Stimulated activated CD8-positive, alpha-beta memory T cell treated with anti-CD3 and anti-CD28 coated beads, Interleukin-15, amount 100 ng/mL, for 1 hour (primary cell): ENCODE measurements at places on chromosomes 5 and 9.

GRCh38 chr9:109311731-109312130 is 9.1 kb downstream of the EPB41L4B start:
- no peak for DNase-seq

GRCh38 chr9:131891598-131891997 is 151.7 kb upstream of the RAPGEF1 start:
- no peak for DNase-seq

- DNase-seq, result no peak
These were observed 112.0 kb downstream of the TMEM174 start for GRCh38 chr5:73284985-73285384.

GRCh38 chr9:31715250-31715649 is 669.2 kb upstream of the ACO1 start:
- no peak for DNase-seq

DNA sequence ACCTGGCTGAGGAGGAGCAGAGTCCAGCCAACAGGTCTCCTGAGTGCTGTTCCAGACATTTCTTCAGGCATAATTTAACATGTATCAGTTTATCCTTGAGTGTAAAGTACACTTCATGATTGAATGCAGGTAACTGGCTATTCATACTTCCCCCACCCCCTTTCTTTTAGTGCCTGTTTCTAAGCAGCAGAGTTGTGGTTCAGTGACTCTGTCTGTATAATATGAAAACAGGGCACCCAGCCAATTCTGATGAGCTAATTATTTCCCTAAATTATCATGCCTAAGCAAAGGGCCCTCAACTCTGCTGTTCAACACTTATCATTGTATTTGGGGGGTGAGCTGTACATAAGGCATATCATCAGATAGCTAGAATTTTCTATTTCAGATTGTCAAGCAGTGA is 51.9 kb upstream of the ZSWIM6 start:
- no peak for DNase-seq

- DNase-seq, result no peak
These were observed 135.8 kb upstream of the TUSC1 start for GRCh38 chr9:25814023-25814422.

DNA sequence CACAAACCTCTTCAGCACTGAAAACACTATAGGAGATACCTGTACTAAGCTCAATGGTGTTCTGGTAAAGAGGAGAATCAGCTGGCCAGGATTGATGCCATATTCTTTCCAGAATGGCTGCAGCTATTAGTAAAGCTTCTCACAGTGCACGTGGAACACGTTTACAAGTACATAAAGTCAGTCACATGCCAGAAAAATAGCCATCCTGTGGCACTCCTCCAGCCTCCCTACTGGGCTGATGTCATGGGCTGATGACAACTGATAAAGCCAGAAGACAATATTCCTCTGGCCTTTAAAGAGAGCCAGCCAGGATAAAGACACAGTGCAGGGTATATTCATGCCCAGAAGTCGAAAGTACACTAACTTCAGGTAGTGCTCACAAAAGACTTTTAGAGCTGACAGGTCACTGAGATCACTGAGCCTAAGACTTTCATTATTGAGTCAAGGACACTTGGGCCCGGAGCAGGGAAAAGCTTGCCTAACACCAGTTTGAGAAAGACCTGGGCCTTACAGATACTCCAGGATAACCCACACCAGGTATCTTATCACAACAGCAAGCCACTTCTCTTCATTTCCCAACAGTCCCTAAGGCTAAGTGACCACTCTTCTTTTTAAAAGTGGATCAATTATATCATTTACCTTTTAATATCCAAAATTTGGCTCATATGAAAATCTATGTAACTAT is 29.4 kb downstream of the ABITRAM start:
- DNase-seq, result no peak

DNA sequence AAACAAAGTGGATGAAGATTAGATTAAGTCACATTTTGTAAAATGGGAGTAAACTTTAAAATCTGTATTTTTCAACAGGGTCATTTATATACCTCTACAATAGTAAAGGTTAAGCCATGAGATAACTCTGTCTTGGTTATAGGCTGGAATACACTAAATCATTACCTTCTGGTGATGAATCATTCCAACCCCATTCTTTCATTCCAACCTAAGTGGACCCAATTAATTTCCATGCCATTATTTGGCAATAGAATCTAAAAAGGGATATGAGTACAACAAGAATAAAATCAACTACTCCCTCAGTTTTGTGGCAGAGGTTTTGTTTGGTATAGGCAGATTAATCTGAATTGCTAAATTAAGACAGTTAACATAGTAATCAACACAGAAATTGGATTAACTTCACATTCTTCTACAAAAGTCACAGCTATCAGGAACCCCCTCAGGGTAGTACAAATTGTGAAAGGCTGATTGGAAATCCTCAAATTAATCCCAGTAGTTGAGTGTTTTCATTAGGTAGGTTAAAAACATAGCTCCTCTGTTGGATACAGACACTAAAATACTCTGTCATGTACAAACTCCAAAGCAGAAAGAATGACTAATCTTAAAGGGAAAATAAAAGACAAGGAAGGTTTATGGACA is 54.2 kb downstream of the ELAVL2 start:
- no peak for DNase-seq

DNA sequence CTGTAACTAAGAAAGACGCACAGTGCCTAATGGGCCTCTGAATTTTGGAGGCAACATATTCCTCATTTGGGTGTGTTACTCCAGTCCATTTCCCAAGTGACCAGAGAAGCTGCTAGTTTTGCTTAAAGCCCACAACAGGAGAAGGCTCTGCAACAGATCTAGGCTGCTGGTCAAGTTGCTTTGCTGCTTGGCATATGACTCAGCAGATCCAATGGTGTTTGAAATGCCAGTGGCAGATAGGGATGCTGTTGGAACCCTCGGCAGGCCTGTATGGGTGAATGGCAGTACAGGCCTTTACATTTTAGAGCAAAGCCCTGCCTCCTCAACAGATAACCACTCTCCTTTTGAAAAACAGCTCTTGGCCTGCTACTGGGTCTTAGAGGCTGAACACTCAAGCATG is 36.2 kb upstream of the ROR2 start:
- no peak for DNase-seq

DNA sequence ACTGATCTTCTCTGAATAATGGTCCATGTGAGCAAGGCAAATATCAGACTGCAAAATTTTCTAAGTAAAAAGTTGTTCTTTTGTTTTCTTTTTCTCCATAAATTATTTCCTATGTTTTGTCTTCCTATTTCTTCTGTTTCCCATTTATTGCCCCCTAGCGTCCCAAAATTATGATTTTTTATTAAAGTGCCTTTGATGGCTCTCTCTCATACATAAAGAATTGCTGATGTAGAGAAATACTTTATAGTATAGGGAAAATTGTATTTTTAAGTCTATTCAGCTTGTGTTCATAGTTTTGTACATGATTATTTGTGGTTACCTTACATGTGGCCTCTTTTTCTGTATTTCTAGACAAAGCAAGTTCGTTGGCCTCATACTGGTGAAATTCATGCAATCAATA is 1031.2 kb downstream of the EFNA5 start:
- DNase-seq, result no peak

GRCh38 chr9:123345567-123345955 is 10.4 kb upstream of the CRB2 start:
- DNase-seq, result no peak

- DNase-seq, result no peak
These were observed 14.9 kb upstream of the NDUFB6 start for GRCh38 chr9:32587901-32588300.

DNA sequence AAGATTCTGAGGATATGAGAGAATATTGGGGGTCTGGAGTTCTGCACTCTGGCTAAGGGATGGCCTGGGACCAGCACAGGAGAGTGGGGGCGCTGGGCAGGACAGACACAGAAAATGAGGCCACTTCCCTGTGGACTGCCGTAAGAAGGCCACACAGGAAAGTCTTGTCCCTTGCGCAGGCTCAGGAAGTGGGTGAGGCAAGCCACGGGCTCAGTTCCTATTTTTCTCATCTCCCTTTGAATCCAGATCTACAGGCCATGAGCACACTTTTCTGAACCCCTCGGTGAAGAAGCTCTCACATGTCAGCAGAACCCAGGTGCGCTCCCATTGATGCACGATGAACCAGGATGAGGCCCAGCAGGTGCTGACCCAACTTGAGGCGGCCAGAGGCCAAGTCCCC is 207.4 kb downstream of the AGTPBP1 start:
- no peak for DNase-seq

- no peak for DNase-seq
These were observed 163.6 kb downstream of the MEF2C start for GRCh38 chr5:88719434-88719833.

DNA sequence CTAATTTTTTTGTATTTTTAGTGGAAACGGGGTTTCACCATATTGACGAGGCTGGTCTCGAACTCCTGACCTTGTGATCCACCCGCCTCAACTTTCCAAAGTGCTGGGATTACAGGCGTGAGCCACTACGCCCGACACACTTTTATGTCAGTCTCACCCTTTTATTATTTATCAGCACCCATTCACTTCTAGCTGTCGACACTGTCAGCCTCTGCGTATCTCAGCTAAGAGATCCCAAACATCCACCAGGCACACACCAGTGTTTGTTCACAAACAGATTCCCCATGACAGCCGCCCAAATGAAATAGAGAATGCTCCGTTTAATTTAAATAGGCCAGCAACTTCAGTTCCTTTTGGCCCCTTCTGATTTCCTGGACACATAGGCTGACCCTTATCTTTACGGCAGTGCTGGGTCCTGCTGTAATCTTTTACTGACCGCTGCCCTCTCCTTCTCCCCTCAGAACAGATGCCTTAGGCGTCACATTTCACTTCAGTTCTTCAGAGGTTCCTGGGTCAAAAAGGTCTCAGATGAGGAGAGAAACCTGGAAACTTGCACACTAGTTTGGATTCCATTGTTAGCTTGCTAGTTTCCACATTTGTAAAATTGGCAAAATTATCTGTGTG is 43.1 kb upstream of the CKMT2 start:
- no peak for DNase-seq

GRCh38 chr9:134433101-134433500 is 106.8 kb downstream of the RXRA start:
- no peak for DNase-seq
